Omental fat pad (tissue), 4 donors: ENCODE measurements at places on chromosomes 16 and 17. TPM values are rescaled to one million over a fixed set of nuclear protein-coding genes. Genes with fewer than 3 reads are reported as not detected.

The MT3 gene
- total RNA-seq = not detected

The HBA2 gene
- 139 TPM for total RNA-seq

The C16orf96 gene
- not detected for total RNA-seq

The SLC2A4 gene
- total RNA-seq = 10.5 TPM
